ENCODE measurements at places on chromosomes 2 and 18. TPM values are rescaled to one million over a fixed set of nuclear protein-coding genes. Genes with fewer than 3 reads are reported as not detected.

FKBP1B gene
- total RNA-seq = 1.7 TPM

LRP1B gene
- not detected for total RNA-seq

PSD4 gene
- 251 TPM for total RNA-seq

RIT2 gene
- total RNA-seq = not detected

DRC1 gene
- total RNA-seq = not detected

CAPN14 gene
- total RNA-seq = 0.69 TPM

MCEE gene
- 13.8 TPM for total RNA-seq

C2orf78 gene
- not detected for total RNA-seq

WNT10A gene
- 27.9 TPM for total RNA-seq

ABCB11 gene
- total RNA-seq = not detected

DSG1 gene
- total RNA-seq = not detected

LOXL3 gene
- total RNA-seq = 0.38 TPM

GBX2 gene
- total RNA-seq = not detected

SPR gene
- 7.8 TPM for total RNA-seq
